ENCODE measurements at places on chromosomes 1 and 21.

GRCh38 chr1:174931214-174931613 is 68.5 kb upstream of the CACYBP start:
- DNase-seq: no peak

GRCh38 chr1:36528361-36529349 is 45.9 kb upstream of the CSF3R start:
- no peak for DNase-seq

GRCh38 chr1:203612932-203613682 is 13.5 kb upstream of the ATP2B4 start:
- no peak for DNase-seq

DNA sequence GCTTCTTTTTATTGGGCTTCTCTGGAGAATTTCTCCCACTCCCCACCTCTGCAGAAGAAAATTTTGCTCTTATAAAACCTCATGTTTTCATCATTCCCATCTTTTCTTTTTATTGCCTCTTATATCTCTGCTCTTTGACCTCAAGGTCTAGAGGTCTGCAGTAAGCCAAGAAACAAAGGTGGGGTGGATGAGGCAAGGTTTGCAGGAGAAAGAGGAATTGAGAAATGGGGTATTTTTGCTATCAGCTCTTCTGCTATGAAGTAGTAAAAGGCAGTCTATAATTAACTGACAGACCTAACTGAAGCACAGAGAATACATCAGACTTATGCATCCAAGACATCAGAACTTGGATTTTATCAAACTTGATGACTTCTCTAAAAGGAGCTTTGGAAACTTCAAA is 22.9 kb downstream of the SYT11 start:
- DNase-seq: no peak

- peak; percentile 57 for DNase-seq
Measured at GRCh38 chr21:44618909-44619308, 7.0 kb downstream of the KRTAP10-8 start.

DNA sequence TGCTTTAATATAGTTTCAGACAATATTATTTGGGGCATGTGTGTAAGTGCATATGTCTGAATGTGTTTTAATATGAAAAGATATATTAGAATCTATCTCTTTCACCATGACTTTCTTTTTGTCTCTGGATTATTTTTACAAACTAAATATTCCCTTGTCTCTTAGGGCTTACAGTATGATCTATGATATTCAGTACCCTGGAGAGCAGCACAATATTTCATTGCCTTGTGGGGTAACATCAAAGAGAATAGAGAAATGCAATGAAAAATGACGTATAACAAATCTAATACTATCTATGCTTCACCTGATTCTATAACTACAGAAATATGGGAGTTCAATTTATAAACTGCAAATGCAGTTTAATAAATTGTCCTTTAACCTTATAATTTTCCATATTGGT is 2084.5 kb downstream of the MRPL39 start:
- no peak for DNase-seq

DNA sequence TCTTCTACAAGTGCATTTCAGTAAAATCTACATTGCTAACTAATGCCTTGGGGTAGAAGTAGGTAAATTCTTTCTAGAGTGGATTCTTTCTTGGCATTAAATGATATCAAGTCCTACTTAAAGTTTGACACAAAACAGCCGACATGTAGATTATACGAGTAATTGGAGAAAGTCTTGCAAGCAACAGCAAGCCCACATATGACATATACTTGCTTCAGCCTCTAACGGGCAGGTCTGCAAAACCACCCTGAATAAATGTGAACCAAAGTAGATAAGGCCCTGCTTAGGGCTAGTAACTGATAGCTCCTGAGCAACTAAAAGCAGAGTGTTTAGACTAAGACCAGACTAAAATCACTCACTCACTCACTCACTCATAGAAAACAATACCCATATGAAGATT is 203.2 kb downstream of the LTN1 start:
- DNase-seq: no peak

- DNase-seq: no peak
Measured at GRCh38 chr1:2990376-2991115, 30.7 kb upstream of the ACTRT2 start.

DNA sequence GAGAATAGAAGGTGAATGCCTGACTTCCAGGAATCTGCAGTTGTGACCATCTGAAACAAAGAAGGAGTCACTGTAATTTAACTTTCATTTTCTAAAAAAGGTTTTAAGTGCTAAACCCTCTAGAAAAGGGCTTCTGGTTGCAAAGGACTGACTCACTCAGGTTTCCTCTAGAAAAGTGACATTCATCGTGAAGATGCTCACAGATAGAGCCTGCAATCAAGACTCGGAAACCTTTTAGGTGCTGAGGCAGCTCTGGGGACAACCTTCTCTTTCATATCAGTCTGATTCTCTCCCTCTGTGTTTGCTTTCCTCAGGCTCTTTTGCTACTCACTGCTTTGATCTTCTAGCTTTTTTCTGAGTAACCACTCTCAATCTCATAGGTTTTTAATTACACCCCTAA is 8.2 kb downstream of the BCL9 start:
- no peak for DNase-seq

DNA sequence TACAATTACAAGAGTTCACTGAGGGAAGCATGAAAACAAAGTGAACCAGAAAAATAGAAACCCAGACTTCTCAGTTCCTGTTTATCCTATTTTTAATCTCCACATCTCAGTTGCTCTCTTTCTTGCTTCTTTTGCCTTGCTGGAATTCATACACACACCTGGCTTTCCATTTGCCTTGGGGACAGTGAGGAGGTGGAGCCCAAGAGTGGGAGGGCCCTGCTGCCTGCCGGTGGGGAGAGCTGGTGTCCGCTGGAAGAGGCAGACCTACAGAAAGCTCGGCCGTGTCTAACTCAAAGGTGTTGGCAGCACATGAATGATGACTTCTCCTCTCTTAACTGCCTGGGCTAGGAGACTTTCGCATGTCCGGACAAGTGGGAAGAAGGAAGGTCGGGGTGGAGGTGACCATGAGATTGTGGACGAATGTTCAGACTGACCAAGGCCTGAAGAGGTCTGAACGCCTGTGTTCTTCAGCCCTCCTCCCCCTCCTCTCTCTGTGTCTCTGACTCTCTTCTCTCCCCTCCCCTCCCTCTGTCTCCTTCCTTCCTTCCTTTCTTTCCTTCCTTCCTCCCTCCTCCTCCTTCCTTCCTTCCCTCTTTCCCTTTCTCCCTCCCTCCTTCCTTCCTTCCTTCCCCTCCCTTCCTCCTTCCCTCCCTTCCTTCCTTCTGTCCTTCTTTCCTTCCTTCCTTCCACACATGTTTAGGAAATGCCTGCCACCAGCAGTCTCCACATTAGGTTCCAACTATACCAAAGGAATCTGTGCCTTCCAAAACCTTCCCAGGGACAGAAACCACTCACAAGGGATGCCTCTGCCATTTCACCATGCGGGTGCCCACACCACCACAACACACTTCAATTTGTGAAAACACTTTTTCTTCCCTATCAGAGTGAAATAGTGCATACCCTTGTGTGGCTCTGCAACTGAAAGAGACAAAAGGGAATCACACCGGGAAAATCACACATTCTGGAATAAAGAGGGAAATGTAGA is 157.3 kb upstream of the RUNX1 start:
- DNase-seq: no peak

DNA sequence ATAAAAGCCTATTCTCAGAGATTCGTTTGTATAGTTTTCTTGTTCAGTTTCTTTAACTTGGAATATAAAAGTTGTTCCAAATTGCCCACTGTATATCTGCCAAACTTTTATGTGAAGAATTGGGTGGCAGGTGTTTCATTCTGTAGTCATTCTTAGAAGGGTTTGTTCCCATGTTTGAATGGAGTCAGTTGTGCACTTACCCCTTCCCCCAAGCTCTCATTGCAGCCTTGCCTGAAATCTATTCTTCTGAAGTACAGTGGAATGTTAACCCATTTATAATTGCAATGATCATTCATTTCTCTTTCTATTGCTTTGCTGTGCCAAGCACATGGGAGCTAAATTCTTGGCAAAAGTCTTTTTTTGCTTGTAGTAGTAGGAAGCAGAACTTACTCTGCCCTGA is 375.3 kb upstream of the C1orf87 start:
- DNase-seq: no peak

GRCh38 chr1:96538883-96539282 is 182.7 kb upstream of the PTBP2 start:
- DNase-seq: no peak

- no peak for DNase-seq
Measured at GRCh38 chr1:31524186-31524901, 52.0 kb upstream of the TINAGL1 start.

GRCh38 chr1:31315902-31316301 is 19.1 kb downstream of the ZCCHC17 start:
- DNase-seq: no peak

- no peak for DNase-seq
Measured at GRCh38 chr1:58256546-58256945, 290.0 kb downstream of the OMA1 start.

- no peak for DNase-seq
Measured at GRCh38 chr1:36588972-36589371, 106.3 kb upstream of the CSF3R start.

- no peak for DNase-seq
Measured at GRCh38 chr1:237341391-237341790, 299.4 kb downstream of the RYR2 start.

GRCh38 chr1:24084050-24084449 is 27.9 kb downstream of the MYOM3 start:
- no peak for DNase-seq

- DNase-seq: no peak
Measured at GRCh38 chr21:43639470-43640353, 19.6 kb downstream of the HSF2BP start.

DNA sequence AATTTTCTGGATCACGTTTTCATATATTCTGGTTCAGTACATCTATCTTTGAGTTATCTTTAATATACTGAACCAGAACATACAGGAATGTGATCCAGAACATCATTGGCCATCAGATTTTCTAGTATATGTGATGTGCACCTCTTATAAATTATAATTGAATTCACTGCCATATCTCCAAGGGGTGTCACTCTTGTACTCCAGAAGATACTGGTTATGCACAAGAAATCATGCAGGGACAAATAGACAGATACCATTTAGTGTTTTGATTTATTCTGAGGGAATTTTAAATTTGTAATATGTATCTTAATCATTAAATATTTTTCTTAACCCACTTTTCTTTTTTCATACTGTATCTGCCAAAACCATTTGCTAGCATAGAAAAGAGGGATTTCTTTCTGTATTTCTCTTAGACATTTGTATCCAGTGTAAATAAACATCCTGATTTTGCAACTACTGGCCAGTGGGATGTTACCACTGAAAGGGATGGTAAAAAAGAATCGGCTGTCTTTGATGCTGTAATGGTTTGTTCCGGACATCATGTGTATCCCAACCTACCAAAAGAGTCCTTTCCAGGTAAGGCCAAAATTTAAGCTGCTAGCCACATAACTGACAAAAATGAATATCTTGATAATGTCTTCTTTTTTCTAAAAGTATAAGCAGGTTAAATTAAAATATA is 16.7 kb downstream of the FMO3 start:
- DNase-seq: no peak

- DNase-seq: no peak
Measured at GRCh38 chr1:113812661-113813135, 422 bp upstream of the RSBN1 start.

DNA sequence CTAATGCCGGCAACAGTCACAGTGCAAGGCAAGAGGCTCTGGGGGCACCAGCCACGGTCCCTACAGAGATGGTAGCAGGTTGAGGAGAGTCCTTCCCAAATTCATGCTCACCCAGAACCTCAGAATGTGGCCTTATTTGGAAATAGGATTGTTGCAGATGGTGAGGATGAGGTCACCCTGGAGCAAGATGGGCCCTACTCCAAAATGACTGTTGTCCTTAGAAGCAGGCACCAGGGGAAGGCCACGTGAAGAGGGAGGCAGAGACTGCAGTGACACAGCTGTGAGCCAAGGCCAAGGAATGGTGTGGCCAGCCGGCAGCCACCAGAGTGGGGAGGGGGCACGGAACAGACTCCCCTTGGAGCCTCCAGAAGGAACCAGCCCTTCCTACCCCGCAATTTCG is 70.8 kb upstream of the CLDN14 start:
- no peak for DNase-seq

DNA sequence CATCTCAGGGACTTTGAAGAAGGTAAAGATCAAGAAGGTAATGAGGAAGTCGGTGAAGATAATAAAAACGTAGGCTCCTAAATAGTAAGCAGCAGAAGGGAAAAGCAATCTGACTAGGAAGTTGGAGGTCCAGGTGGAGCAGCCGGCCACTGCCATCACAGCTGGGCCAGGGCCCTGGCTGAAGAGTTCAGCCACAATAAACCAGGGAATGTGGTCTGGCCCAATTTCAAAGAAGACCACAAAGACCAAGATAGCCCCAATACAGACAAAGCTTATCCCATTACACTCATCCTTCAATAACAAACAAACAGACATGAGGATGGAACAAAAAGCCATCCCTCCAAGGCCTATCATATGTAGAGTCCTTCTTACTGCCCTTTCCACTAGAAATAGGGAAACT is 18.4 kb upstream of the JAK1 start:
- DNase-seq: no peak

DNA sequence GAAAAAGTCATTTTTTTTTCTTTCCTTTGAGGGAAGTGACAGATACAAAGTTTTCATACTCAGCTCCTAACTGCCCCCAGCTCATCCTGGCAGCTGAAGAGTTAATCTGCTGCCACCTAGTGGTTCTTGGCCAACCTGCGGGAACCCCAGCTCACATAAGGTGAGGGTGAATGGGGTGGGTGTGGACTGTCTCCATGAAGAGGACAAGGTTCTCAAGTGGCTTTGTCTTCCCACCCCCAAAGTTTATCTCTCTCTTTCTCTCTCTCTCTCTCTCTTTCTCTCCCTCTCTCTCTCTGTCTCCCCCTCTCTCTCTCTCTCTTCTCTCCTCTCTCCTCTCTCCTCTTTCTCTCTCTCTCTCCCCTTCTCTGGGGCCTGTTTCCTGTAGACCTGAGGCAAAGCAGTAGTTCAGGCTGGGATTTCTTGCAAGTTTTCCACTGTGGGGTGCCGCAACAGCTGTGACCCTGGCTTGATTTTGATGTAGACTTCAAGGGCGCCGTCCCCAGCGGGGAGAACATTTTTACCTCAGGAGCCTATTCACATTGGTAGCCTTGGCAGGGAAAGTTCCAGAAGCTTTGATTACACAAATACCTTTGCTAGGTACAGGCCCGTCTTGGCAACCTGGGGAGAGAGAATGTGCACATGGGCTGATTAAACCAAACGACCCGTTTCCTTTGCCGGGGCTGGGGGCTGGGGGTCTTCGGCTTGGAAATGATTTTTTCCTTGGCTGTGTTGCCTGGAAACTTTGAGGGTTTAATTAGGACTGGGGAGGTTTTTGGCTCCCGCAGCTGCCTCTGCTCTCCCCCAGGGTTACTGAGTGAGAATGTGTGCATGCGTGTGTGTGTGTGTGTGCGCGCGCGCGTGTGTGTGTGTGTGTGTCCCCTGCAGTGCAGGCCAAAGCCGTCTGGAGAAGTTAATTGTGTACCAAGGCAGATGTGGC is 135.9 kb downstream of the TM2D1 start:
- peak; percentile 66 for DNase-seq

Measured in stimulated activated CD4-positive, alpha-beta T cell treated with anti-CD3 and anti-CD28 coated beads, Interleukin-2, amount 100 ng/mL, for 24 hours (primary cell).